ENCODE measurements at places on chromosomes 7 and 10.

DNA sequence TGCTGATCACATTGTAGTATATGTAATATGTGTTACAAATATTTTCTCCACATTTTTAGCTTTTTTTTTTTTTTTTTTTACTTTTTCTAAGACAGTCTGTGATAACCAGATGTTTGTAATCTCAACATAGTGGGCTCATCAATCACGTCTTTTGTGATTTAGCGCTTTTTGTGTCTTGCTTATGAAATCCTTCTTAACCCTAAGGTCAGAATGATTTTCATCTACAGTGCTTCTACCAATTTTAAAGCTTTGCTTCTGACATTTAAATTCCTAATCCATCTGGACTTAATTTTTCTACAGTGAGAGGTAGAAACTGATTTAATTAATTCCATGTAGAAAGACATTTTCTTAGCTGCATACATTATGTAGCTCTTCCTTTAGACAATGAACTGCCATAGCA is 626.4 kb downstream of the TNS3 start:
- no peak for DNase-seq

DNA sequence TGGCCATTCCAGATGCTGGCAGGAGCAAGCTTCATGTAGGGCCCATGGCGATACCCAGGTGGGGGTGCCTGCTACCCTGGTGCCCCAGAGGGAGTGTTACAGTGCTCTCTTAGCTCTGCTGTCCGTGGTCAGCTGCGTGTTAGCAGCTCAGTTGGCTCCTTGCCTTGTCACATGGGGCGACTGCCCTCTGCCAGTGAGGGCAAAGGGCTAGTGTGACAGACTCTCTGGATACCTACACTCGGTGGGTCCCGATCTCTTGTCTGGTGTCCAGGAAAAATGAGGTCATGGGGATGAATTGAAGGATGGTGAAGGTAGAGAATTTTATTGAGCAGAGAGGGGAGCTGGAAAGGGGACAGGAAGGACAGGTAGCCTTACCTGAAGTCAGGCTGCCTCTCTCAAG is 152.2 kb downstream of the CYP26A1 start:
- DNase-seq, result no peak

- DNase-seq, result no peak
These were observed 11.2 kb upstream of the PRDX3 start for GRCh38 chr10:119189811-119190282.

GRCh38 chr10:42990721-42991441 is 86.0 kb upstream of the RET start:
- no peak for DNase-seq

- no peak for DNase-seq
These were observed 24.1 kb downstream of the OAT start for GRCh38 chr10:124394583-124394982.

GRCh38 chr7:13850185-13850752 is 139.2 kb downstream of the ETV1 start:
- DNase-seq, result peak; percentile 50

- no peak for DNase-seq
These were observed 412.6 kb downstream of the GFRA1 start for GRCh38 chr10:115860182-115861107.

DNA sequence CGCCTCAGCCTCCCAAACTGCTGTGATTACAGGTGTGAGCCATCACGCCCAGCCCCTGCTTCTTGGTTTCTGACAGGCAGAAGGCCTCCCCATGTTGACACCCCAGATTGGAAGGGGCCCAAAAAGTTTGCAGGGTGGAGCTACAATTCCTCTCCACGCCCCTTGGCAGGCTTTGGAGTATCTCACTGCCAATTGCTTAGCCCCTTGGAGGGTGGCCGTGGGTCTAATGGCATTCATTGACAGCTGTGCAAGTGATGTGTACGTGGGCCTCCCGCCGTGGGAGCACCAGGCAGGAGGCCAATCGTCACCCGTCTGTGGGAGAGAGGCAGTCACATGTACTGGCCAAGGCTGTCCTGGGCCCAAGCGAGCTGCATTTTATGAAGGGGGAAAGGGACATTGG is 73.7 kb upstream of the PPIF start:
- DNase-seq, result no peak

DNA sequence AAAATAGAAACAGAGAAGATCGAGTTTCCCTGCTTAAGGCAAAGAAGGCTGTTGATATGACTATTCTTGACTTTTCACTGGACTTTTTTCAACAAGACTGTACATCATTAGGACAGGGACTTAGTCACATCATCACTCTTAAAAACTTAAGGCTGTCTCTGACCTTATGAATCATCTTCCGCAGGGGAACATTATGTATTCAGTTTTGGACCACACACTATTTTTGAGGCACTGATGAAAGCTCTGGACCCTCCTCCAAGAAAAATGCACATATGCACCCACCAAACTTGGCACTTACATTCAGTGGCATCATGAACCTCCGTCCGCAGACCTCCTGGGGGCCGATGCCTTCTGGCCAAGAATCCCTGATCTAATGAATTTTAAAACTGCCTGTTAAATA is 96.4 kb downstream of the CALD1 start:
- no peak for DNase-seq

GRCh38 chr7:133853706-133854276 is 273.3 kb upstream of the LRGUK start:
- no peak for DNase-seq

DNA sequence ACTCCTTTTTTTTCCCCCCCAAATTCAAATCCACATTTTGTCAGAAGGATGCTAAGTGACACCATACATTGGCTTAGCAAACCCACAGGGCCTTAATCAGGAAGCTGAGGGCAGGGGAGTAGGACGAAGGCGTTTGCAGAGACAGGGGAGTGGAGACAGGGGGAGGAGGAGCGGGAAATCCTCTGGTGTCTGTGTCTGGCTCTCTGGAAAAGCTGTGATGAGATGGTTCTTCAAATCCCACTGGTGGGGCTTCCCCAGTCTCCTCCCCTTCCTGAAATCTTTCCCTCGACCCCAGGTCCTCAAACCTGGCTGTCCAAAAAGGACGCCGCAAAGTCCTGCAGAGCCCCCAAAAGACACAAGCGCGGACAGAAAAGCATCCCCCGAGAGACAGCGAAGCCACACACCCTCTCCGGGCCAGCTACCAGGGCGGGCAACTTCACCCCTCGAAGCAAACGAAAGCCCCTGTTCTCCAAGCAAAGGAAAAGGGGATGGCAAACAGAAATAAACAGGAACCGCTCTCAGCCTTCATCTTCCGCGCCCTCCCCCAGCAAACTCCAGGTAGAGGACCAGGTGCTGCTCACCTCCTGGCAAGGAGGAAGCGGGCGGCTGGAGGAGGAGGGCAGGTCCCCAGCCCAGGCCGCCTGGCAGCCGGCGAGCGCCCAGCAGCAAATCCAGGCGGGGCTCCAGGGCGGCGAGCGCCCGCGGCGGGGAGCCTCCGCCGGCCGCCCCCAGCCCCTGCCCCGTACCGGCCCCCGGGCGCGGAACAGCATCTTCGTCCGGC is 520 bp downstream of the ELAPOR2 start:
- no peak for DNase-seq

GRCh38 chr7:130750755-130751154 is 16.7 kb upstream of the KLF14 start:
- DNase-seq, result no peak

GRCh38 chr10:7000061-7000460 is 410.8 kb downstream of the SFMBT2 start:
- no peak for DNase-seq

DNA sequence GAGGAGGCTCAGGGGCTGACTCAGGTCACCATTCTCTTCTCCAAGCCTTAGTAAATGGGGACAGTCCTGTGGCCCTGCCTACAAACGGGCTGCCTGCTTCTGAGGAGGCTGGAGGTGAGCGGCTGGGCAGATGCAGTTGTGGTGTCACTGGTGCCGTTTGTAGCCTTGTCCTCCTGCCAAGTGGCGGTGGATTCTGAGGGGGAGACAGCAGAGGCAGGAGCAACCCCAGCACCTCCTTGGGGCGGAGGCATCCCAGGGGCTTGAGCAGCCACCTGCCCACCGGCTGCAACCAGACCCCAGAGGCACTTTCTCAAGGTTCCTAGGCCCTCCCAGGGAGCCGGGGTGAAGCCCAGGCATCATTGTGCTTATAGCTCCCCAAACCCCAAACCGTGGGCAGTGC is 112.5 kb downstream of the ZMIZ1 start:
- DNase-seq, result no peak

DNA sequence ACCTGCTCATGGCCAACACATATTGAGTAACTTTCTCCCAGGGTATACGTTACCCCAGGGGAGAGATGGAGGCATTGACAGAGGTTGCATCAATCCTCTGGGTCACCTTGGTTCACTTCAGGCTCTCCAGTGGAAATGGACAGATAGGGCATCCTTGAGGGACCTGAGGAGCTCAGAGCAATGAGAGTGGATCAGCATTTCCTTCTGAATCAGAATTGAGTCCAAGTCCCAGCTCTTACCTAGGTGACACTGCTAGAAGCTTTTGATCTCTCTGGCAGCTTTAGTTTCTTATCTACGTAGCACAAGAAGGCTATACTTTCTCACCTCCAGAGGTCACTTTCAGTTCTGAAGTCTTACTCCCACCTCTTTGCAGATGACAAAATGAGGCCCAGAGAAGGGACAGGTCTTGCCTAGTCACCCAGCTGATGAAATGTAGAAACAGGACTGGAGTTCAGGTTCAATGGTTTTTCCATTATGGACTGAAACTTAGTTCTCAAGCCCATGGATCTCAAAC is 35.2 kb downstream of the PANK1 start:
- no peak for DNase-seq

DNA sequence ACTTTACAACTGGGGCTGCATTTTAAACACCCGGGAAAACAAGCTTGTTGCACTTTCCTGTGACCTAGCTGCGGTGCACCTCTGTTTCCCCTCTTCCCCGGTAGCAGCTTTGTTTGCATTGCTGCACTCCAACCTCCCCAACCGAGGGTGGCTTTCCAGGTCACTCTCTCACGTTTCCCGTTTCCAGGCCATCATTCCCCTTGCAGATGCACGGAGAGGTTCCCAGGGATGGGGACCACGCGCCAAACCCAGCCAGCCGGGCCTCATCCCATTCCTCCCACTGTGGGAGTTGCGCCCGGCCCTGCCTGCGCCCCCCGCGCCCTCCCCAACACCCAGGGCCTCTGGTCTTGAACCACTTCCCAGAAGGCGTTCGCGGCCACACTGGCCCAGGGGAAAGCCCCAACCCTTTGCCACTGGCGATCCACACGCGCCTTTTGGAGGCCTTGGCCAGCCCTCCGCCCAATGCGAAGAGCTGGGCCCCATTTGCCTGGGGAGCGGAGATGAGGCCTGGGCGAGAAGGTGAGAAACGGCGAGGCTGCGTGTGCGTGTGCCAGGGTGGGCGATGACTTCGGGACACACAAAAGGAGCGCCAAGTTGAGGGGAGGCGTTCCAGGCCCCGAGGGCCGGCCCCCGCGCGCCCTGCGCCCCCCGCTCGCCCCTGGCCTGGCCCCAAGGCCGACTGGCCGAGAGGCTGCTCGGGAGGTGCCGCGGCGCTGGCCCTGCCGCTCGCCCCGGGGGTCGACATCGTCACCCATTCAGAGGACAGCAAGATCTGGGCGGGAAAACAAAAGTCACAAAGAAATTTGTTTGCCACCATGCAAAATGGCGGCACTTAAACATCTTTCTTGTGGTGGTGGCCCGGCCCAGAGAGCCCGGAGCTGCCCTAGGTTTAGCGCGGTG is 15.9 kb downstream of the SKIDA1 start:
- no peak for DNase-seq

DNA sequence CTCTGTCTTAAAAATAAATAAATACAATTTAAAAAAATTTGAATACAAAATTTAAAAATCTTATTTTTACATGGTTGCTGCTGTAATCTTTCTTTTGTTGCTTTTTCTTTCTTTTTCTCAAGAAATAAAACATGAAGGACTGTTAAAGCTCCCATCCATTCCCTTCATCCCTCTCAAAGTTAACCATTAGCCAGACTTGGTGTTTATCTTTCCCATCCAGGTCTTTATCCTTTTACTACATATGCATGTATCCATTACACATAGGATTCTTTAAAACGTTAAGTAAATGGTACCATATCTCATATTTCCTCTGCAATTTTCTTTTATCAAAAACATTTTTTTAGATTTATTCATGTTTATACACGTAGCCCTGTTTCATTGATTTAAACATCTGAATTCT is 70.1 kb downstream of the CREB3L2 start:
- no peak for DNase-seq

- DNase-seq, result no peak
These were observed 251.0 kb downstream of the DYNC1I1 start for GRCh38 chr7:96023387-96023786.

DNA sequence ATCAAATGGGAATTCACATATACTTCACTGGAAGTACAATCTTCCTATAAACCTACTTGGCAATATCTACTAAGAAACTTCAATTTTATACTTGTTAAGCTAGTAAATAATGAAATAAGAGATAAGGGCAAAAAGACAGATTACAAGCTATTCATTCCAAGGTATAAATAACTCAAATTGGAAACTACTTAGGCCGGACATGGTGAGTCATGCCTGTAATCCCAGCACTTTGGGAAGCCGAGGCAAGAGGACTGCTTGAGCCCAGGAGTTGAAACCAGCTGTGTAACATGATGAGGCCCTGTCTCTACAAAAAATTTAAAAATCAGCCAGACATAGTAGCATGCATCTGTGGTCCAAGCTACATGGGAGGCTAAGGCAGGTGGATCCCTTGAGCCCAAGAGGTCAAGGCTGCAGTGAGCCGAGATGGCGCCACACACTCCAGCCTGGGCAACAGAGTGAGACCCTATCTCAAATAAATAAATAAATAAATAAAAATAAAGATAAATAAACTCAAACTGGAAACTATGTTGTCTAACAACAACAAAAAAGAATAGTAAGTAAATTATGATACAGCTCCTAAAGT is 37.6 kb downstream of the ARHGAP21 start:
- DNase-seq, result no peak

GRCh38 chr10:122171302-122172075 is 99.6 kb upstream of the BTBD16 start:
- no peak for DNase-seq

GRCh38 chr7:66176914-66177313 is 28.2 kb upstream of the TPST1 start:
- DNase-seq, result no peak

DNA sequence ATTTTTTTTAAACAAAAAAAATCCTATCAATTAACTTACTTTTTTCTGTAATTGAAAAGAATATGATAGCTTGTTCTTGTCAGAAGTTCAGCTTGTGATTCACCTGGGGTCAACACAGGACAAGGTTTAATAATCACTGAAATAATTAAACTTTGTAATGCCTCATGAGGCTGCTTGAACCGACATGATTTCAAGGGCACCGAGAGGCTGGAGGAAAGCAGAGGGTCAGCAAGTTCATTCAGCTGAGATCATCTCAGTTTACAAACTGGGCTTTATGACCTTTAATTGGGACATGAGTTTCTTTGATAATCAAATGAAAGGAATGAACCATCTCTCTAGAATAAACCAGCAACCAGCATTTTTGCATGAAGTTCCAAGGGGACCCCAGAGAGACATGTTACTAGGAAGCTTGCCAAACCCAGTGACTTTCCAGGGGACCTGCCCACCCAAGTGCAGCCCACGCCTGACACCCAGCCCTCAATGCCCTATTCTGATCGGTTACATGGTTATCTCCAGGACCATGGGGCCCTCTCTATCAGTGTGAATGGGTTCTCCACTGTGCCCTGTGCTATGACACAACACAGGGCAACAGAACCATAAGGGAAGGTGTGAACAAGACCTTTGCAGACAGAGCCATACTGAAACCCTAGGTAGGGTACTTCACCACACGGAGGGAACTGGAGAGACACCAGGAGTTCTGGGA is 7.8 kb upstream of the CYP3A4 start:
- DNase-seq, result no peak

- DNase-seq, result no peak
These were observed 5.2 kb downstream of the EPDR1 start for GRCh38 chr7:37925620-37926019.
